ENCODE measurements at places on chromosomes 13 and 19.

DNA sequence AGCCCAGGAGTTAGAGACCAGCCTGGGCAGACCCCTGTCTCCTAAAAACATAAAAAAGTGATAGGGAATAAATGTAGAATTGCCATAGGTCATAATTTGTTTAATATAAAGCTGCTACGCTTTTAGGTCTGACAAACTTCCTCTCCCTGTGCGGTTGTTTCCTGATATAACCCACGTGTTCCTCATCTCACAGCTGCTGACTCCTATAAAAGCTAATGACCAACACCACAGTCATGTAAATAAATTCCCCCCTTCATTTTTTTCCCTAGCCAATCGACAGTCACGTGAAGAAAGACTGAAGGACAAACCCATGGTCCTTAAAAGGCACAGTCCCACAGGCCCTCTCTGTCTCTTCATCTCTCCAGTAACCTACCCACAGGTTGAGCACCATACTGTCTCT lies 27.5 kb downstream of the ZNF266 start:
- H3K36me3 ChIP-seq, result peaks cover 78% of the 10 kb centered on the region
- peak overlapping the region; percentile 4 for H3K4me3 ChIP-seq
- H3K27ac ChIP-seq, result no peak overlapping the region
- peaks cover 10% of the 10 kb centered on the region for H3K27me3 ChIP-seq

DNA sequence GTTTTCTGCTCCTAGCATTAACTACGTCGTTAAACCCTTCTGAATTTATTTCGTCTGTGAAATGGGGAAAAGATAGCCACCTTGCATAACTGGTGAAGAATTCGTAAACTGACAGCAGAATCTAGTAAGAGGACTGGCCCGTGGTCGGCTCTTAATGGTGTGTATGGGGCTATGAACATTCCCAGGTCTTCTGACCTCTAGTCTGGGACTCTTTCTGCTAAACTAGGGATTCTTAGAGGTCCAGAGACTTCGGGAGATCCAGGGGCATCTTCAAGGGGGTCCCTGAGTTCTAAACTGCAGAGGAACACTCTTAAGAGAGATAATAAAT lies 231.1 kb upstream of the SERP2 start:
- DNase-seq, result no peak
- peaks cover 2% of the 10 kb centered on the region for H3K36me3 ChIP-seq
- H3K27ac ChIP-seq, result peak overlapping the region; percentile 81
- H3K4me1 ChIP-seq, result peaks cover 14% of the 10 kb centered on the region

GRCh38 chr19:43552616-43553015 lies 19.6 kb downstream of the ZNF575 start:
- no peak for DNase-seq
- H3K4me1 ChIP-seq, result peaks cover 15% of the 10 kb centered on the region
- H3K4me3 ChIP-seq, result no peak overlapping the region

DNA sequence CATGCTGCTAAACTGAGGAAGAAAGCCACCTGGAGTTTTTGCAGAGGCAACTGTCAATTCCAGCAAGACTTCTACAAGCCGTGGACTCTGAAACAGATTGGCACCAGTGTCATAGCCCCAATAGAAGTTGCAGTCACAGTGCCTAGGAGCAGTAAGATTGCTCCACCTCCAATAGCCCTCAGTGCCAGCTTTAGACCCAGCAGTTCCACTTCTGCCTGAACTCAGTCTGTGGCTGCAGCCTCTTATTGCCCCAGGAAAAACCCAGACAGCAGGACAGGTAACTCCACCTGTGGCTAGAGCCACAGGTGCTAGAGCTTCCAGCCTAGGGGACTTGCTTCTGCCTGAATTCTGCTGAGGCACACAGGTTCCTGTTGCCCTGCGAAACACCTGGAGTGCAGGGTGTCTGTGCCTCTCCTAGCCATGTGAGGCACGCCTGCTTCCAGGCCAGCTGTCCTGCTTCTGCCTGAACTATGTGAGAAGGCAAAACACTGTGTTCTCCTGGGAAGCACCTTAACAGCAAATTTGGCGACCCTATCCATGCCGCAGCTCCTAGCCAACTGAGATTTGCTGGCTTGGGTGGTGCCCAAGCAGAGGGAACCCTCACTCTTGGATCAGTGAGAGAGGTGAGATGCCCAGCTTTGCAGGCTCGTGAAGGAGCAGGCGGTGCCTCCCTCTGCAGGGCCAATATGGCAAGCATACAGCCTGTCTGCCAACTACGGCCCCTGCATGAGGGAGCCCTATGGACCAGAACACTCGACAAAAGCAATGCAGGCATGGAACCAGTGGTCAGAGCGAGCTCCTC lies 607.6 kb downstream of the PCDH17 start:
- H3K27ac ChIP-seq, result no peak overlapping the region
- no peaks in the 10 kb centered on the region for H3K27me3 ChIP-seq
- no peaks in the 10 kb centered on the region for H3K4me1 ChIP-seq

DNA sequence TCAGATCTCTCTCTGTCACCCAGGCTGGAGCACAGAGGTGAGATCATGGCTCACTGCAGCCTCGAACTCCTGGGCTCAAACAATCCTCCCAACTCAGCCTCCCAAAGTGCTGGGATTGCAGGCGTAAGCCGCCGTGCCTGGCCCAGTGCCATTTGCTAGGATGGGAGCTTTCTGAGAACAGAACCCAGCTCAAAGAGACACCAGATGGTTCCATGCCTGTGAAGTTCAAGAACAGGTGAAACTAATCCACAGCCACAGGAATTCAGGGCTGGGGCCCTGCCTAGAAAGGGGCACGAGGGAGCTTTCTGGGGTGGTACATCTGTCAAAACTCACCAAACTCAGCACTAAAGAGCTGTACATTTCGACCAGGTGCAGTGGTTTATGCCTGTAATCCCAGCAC lies 4.2 kb downstream of the SLC7A9 start:
- no peak overlapping the region for H3K27ac ChIP-seq
- no peak for DNase-seq
- no peaks in the 10 kb centered on the region for H3K27me3 ChIP-seq
- H3K4me1 ChIP-seq, result no peaks in the 10 kb centered on the region

GRCh38 chr19:4068047-4068966 lies 1.6 kb upstream of the ZBTB7A start:
- no peaks in the 10 kb centered on the region for H3K27me3 ChIP-seq
- H3K4me3 ChIP-seq, result peak overlapping the region; percentile 73
- DNase-seq, result no peak
- H3K36me3 ChIP-seq, result peaks cover 9% of the 10 kb centered on the region

Data from activated T-cell treated with anti-CD3 and anti-CD28 coated beads, Interleukin-2, amount 50 U/mL, for 24 hours (primary cell).